ENCODE measurements at places on chromosomes 16 and 17.

DNA sequence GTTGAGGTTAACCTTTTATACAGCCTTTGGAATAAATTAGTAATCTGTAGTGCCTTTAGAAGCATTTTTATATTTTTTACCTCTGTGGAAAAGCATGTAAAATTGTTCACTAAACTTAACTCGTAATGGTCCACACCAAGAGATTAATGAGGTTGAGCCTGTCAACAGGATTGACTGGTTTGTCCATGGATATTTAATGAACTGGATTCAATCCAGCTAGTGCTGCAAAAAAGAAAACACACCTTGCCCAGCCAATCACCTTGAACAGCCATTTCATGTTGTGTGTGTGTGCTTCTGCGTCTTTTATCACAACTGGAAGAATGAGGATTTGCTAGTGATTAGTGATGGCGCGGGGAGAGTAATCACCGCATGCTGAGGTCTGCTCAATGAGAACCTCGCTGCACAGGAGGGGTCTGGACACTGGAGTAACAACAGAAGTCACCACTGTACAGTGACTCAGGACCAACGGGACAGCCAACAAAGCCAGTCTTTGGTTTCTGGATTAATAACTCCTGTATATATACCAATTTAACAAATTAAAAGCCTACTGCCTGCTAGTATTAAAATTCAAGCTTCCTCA is 33.7 kb downstream of the LITAFD start:
- DNase-seq = no peak

- no peak for DNase-seq
Observed at GRCh38 chr17:41750862-41751261, 16.4 kb upstream of the HAP1 start.

GRCh38 chr16:54194334-54194743 is 92.2 kb downstream of the IRX3 start:
- no peak for DNase-seq

DNA sequence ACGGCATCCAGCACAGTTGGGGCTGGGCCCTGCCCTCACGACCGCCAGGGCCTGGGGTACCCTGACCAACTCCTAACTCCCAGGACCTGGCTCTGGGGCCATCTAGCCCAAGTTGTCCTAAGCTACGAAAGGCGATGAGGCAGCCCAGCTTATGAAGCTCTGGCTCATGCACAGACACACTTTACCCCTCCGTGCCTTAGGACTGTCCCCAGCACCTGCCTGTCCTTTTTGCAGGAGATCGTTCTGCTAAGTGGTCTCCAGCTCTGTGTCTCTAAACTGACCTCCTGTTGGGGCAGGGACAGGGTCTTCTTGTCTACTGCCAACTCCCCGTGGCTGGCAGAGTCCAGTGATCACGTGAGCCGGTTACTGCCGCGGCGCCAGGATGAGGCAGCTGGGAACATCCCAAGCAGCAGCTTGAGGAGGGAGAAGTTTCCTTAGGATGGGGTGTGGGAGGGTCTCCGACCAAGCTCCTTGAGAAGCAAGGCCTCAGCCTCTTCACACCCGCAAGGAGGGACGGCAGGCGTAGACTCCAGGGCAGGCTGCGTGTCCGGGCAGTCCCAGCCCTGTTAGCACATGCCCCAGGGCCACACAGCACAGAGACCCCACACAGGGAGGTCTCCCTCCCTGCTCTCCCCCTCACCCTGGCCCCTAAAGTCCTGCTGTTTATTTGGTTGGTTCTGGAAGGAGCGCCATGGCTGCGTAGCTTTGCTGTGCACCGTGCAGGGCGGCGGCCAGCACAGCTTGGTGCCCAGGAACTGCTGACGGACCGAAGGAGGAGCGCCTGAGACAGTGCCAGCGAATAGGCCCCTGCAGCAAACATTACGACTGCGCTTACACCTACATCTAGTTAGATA is 16.4 kb upstream of the METRNL start:
- DNase-seq = no peak

DNA sequence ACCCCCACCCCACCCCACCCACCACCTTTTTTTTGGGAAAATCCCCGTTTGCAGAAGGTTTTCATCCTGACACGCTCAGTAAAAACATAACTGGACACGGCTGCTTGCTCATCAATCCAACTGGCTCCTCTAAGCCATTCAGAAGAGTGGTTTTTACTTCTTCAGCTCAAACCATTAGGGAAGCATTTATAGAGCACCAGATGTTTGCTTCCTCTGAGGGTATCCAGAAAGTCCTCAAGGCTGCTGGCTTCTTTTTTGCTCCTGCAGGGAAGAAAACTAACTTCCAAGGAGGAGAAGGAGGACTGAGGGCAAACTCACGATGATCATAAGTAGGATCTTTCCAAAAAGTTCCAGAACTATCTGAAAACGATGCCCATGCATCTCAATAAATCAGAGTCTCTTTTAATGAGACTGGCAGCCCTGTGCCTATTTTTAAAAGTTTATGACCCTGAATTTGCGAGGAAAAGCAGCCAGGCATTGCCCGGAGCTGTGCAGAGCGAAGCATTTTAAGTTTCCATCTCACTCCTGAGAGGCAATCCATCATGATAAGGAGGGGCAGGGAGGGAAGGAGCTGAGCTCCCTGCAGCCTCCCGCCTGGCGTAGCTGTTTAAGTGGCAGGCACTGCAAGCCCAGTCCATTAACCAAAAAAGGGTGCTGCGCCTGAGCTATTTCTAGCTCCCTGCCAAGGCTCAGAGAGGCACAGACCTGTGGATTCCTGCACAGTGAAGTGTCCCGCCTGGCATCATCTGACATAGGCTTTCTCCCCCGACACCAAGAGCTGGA is 146.3 kb upstream of the FOXF1 start:
- no peak for DNase-seq

DNA sequence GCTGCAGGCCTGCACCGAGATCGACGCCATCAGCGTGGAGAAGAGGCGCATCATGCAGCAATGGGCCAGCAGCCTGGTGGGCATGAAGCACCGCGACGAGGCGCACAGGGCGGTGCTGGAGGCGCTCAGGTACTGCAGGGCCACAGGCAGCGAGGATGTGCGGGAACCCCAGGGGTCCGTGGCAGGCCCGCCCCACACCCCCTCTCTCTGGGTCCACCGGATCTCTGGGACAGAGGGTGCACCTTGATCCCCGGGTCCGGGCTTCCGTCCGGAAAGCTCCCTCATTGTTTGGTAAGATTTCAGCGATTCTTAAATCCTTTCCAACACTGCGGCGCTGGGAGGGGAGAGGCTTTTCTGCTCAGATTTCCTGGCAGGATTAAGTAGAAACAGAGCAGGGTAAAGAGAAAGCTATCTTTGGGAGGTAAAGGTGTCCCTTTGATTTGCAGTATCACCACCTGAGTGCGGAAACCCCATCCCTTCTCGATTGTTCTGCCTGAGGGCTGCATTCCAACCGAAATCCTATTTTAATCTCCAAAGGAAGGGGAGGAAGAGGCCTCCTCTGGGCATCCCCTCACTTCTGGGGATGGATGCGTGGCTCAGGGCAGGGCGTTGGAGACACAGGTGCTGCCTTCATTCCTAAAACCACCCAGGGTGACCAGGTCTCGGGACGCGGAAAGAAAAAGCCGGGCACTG is 29.2 kb downstream of the CCDC40 start:
- no peak for DNase-seq

GRCh38 chr17:29215717-29216116 is 30.9 kb upstream of the CRYBA1 start:
- peak; percentile 24 for DNase-seq

- no peak for DNase-seq
Observed at GRCh38 chr16:88886845-88887521, 20.5 kb upstream of the PABPN1L start.

GRCh38 chr17:33944412-33944811 is 310.7 kb upstream of the CCL2 start:
- DNase-seq = no peak

DNA sequence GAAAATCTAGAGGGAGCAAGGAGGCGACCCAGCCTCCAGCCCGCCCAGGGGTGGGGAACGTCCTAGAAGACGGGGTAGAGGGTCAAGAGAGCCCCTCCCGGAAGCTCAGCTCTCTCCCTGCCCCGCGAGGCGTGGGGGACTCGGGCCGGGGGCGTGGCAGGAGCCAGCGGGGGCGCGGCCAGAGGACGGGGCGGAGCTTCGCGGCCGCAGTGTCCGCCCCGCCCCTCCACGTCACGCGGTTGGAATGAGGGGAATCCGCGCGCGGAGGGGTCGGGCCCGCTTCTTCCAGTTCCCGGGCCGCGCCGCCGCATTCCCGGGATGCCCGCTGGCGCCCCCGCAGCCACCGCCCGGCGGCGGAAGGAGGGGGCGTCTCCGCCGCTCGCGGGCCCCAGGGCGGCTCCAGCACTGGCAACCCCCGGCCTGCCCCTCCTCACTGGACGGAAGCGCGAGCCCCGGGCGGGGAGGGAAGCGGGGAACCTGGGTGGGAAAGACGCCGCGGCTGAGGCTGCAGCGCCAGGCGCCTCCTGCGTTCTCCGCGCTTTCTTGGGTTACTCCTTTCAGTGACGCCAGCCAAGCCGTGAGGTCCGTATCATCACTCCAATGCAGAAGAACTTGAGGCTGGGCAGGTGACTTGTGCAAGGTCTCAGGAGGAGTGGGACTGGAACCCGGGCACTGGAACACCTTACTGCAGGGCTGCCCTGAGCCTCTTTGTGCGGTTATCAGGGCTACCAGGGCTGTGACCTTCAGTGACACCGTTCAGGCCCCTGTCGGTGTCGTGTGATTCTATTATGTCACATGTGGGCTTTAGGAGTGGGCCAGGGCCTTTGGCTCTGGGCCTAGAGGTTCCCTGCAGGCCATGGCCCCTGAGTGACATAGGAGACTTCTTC is 4.3 kb downstream of the MYO1C start:
- DNase-seq = no peak

DNA sequence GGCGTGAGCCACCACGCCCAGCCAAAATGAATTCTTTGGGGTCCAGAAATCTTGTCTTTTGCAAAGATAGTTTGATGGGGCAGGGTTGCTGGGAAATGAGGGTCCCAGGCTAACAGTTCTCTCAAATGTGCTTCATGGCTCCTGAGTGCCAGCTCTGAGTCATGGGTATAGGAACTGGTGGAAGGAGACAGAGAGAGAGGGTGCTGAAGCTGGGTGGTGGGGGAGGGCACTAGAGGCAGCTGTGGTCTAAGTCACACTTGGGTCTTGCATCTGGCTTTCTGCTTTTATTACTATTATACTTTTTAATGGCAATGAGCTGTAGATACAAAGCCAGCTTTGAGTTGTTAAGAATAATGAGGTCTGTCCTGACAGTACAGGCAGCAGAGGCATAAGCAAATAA is 54.6 kb downstream of the PRKCA start:
- no peak for DNase-seq

DNA sequence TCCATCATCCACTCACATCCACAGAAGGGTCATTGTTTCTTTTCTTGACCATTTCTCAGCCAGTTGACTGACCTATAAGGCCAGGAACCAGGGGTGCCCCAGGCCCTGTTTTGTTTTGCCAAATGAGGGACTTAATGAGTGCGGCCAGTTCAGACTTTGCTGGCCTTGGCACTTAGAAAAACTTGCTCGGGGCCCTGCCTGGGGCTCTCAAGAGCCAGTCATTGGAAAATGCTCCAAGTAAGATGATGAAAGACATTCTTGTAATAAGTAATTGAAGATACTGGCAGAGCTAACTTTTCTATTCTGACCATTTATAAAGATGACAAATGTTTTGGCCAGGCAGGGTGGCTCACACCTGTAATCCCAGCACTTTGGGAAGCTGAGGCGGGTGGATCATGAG is 29.0 kb upstream of the CLEC18B start:
- DNase-seq = no peak

DNA sequence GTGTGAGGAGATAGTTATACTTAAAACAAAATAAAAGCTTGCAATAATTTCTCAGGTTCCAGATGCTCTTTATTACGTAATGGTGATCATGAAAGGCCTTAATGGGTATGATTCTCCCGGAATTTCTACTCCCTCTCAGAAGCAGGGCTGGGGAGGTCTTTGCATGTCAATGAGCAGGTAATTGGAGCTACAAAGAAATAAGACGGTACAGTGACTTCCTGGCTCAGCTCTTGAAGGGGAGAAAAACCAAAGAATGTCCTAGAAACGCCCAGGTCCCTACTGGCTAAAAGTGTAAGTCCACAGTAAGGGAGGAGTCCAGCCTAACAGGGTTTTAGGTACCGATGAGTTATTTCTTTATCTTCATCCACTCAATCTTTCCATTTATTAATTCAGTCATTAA is 390.9 kb downstream of the TMEM114 start:
- no peak for DNase-seq

DNA sequence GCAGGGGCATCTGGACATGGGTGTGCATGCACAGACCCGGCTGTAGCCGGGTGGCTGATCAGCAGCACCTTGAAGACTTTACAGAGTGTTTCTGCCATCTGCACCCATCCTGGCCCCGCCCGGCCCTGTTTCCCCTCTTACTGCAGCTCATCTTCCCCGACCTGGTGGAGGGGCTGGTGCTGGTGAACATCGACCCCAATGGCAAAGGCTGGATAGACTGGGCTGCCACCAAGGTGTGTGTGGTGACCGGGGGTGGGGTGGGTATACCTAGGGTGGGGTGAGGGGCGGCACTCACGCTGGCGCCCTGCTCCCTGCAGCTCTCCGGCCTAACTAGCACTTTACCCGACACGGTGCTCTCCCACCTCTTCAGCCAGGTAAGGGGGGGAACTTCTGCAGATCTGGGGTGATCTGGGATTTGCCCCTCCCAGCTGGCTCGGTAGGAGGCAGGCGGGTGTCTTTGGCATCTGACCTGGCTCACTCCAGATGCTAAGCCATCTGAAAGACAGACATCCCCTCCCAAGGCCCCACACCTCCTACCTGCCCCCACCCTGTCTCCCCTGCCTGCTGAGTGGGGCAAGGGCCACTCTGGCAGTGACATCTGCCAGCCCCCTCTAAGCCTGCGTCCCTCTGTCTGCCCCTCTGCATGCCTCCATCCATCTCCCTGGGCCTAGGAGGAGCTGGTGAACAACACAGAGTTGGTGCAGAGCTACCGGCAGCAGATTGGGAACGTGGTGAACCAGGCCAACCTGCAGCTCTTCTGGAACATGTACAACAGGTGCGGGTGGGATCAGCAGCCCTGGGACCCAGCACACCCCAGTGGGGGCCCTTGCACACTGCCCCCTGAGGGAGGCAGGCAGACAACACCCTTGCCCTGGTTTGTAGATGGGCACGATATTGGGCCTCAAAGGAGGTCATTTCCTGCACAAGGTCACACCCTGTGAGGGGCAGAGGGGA is 6.6 kb downstream of the NDRG4 start:
- DNase-seq = no peak

GRCh38 chr17:44932096-44932786 is 15.3 kb downstream of the KIF18B start:
- DNase-seq = no peak

GRCh38 chr16:29994600-29995323 is 655 bp downstream of the HIRIP3 start:
- DNase-seq = no peak

GRCh38 chr17:59837308-59838051 is 55.3 kb downstream of the TUBD1 start:
- peak; percentile 60 for DNase-seq

DNA sequence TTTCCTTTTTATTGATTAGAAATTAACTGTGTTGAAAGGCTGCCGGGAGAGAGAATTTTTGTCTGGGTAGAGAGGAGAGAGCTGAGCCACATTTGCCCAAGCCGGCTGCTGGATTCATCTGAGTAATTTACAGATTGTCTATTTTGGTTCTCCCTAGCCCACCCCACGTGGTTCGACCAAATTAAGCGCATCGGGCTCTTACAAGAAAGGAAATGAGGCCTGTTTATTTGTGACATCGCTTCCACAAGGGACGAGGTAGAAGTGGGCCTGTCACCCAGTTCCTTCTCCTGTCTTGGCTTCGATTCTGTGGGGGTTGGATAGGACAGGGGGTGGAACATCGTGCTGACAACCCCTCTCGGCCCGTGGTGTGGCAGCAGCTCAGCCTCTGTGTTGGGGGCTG is 42.9 kb downstream of the SYT17 start:
- no peak for DNase-seq
